ENCODE measurements at places on chromosomes 3 and 15. TPM values are rescaled to one million over a fixed set of nuclear protein-coding genes. Genes with fewer than 3 reads are reported as not detected.

The TRIM69 gene
- total RNA-seq, result 7.9 TPM

The ASB14 gene
- not detected for total RNA-seq

The SERINC4 gene
- total RNA-seq, result not detected

The NR2F2 gene
- total RNA-seq, result 20.6 TPM

The RARB gene
- 1.8 TPM for total RNA-seq

The ZBTB47 gene
- total RNA-seq, result 26.0 TPM

The IL17RE gene
- total RNA-seq, result 0.72 TPM

The HCLS1 gene
- total RNA-seq, result 3.1 TPM

The ZBED2 gene
- not detected for total RNA-seq

All from placental pericyte (primary cell).